ENCODE measurements at places on chromosomes 5 and 9.

DNA sequence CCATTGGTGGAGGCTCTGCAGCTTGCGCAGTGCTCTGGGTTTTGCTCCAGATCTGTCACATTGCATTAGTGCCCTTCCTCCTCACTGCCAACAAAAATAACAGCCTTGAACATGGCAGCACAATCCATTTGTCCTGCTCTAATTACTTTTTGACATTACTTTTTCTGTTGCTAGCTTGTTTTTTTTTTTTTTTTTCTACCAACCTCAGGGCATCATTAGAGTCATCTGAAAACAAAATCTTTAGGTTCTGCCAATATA, 117.5 kb upstream of the NR5A1 start:
- DNase-seq: no peak

- DNase-seq: no peak
Measured at GRCh38 chr9:38404314-38404713, 11.8 kb downstream of the ALDH1B1 start.

DNA sequence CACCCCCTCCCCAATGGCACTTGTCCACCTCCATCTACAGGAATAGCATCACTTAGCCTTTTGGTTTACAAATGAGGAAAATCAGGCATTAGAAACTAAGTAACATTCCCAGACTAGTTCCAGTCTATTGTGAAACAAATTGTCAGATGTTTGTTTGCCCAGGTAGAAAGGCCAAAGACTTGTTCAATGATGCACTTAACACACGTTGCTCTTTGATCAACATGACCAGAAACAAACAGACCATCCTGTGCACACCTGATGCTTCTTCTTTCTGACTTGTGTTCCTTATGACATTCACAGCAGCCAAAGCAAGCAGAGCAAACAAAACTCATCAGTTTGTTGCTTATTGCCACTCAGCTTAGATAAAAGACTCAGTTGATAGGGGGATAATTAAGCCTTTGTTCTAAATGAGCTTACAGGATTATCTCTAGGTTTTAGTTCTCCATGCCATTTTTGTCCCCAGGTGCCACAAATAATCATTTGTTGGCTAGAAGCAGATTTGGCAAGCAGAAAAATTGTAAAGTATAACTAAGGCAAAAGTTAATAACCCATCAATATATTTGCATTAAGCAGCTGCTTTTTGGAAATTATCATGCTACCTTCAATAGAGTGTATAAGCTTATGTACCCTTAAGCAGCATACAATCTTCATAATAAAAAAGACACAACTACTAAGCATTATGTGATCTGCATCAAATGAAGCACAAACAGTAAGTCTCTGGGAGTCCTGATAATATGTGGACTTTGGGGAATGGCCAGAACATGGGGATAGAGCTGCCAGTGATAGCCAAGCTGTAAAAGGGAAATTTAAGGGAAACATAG, 26.3 kb upstream of the FST start:
- DNase-seq: no peak

- DNase-seq: no peak
Measured at GRCh38 chr5:32210151-32210550, 36.0 kb upstream of the GOLPH3 start.

DNA sequence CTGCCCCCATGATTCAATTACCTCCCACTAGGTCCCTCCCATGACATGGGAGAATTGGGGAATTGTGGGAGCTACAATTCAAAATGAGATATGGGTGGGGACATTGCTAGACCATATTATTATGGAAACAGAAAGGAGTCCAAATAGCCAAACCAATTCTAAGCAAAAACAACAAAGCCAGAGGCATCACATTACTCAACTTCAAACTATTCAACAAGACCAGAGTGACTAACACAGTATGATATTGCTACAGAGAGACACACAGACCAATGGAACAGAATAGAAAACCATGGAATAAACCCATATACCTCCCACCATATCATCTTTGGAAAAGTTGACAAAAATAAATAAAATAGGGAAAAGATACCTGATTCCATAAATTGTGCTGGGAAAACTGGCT, 710.5 kb upstream of the CDH9 start:
- no peak for DNase-seq

DNA sequence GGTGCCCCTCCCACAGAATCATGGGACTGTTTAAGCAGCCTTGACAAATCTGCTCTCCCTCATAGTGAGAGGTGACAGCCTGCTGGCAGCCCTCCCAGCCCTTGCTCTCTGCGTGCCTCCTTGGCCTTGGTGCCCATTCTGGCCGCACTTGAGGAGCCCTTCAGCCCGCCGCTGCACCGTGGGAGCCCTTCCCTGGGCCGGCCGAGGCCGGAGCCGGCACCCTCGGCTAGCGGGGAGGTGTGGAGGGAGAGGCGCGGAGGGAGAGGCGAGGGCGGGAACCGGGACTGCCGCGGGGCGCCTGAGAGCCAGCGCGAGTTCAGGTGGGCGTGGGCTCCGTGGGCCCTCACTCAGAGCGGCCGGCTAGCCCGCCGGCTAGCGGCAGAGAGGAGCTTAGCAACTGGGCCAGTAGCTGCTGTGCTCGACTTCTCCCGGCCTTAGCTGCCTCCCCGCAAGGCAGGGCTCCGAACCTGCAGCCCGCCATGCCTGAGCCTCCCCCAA, 125.9 kb upstream of the MYO10 start:
- DNase-seq: no peak

DNA sequence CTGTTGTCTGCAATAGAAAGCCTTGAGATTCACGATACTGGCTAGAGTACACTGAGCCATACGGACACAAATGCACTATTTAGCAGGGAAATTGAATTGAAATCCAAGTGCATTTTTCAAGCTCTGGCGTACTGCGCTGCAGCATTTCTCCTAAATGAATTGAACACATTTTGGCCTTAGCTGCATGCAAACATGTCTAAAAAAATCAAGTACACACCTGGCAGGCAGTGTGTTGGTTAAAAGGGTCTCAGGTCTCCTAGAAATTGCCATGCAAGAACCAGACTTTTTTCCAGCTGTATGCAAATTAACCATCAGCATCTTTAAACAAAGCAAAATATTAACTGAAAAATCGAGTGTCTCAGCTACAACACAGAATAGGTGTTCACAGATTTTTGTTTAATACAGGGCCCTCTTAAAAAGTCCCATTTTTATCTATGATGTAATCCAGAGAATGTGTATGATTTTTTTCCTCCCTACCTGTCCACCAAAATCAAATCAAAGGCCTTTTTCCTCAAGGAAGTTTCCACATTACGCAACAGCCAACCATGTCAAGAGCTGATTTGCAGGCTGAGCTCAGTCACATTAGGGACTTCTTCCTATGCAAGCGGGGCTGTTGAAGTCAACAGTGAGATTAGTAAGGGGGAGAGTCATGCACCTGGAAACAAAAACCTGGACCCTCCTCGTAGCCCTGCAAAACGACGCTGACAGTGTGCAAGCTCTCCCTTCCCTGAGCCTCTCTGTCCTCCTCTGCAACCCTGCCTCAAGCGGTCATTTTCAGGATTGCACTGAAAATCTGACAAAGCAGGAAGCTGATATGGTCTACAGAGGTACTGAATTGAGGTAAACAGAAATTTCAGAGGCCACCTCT, 14.1 kb upstream of the SFXN1 start:
- peak; percentile 82 for DNase-seq

- no peak for DNase-seq
Measured at GRCh38 chr9:35306283-35306682, 144.5 kb downstream of the UNC13B start.

Data from activated CD4-positive, alpha-beta T cell treated with anti-CD3 and anti-CD28 coated beads for 48 hours (primary cell).